Left ventricle myocardium superior (tissue), 1 donor: ENCODE measurements at places on chromosomes 16 and 17. TPM values are rescaled to one million over a fixed set of nuclear protein-coding genes. Genes with fewer than 3 reads are reported as not detected.
A peak's percentile ranks its signal among the peaks of the same experiment; 100 is the strongest.

SLC16A5 gene
- 7.2 TPM for total RNA-seq

SLC7A6 gene
- 38.2 TPM for total RNA-seq

GRCh38 chr17:64263000-64263766 lies at the start of gene TEX2:
TEX2 (minus strand) TSS chr17:64263260; CDS start chr17:64214217, 49,043 bp downstream.
- DNase-seq: peak; percentile 95

DNA sequence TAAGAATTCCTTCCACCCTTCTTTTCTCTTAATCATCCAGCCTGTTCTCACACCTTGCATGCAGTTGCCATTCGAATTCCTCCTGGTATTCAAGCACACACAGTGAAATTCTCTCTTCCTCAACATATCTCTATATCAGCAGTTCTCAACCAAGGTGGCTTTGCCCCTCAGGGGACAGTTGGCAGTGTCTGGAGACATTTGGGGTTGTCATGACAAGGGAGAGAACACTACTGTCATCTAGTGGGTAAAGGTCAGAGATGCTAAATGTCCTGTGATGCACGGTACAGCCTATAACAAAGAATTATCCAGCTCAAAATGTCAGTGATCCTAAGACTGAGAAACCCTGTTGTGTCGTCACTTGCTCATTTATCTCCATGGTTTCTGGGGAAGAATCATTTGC lies 94.8 kb upstream of the CPHXL start:
- no peak for DNase-seq

DNA sequence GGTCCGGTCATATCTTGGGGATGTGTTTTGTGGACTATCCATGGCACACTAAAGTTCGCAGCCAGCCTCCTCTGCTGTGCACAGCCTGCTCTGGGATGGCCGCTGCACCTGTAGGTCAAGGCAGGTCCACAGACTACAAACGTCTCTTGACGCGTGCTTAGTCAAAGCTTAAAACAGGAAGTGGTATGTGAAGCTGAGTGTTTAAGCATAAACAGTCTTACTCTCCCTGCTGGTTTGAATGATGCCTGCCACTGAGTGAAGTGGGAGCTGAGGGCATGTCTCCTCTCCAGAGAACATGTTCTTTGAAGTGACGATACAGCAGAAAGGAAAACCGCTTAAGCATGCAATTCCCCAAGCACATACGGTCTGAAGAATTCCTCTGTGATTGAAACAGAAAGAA lies 365.6 kb downstream of the SLC39A11 start:
- no peak for DNase-seq

- no peak for DNase-seq
These were observed 161.7 kb downstream of the SOX9 start for GRCh38 chr17:72282439-72283029.

GRCh38 chr16:9060225-9060624 lies 31.2 kb upstream of the HAPSTR1 start:
- DNase-seq: no peak

- peak; percentile 51 for DNase-seq
These were observed 16.6 kb downstream of the COL1A1 start for GRCh38 chr17:50184611-50185398.
